Activated T-helper 1 cell treated with anti-CD3 and anti-CD28 coated beads, Interleukin-2, amount 50 U/mL, for 16 hours (primary cell): ENCODE measurements at places on chromosomes 7 and 10.

DNA sequence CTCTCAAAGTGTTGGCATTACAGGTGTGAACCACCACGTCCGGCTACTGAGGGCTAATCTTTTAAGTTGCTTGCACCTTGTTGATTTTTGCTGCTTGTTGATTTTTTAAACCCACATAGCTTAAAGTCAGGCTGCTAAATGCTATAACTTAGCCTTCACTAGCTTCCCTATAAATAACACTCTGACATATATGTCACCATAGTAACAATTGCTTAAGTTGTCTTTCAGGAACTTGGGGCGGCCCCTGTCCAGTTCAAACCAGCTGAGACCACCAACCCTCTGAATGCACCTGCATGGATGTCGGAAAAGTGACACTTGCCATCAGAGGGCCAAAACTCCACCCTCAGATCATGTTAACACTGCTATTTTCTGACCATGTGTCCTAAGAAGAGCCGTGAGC, 47.3 kb downstream of the ST8SIA6 start:
- DNase-seq: no peak

DNA sequence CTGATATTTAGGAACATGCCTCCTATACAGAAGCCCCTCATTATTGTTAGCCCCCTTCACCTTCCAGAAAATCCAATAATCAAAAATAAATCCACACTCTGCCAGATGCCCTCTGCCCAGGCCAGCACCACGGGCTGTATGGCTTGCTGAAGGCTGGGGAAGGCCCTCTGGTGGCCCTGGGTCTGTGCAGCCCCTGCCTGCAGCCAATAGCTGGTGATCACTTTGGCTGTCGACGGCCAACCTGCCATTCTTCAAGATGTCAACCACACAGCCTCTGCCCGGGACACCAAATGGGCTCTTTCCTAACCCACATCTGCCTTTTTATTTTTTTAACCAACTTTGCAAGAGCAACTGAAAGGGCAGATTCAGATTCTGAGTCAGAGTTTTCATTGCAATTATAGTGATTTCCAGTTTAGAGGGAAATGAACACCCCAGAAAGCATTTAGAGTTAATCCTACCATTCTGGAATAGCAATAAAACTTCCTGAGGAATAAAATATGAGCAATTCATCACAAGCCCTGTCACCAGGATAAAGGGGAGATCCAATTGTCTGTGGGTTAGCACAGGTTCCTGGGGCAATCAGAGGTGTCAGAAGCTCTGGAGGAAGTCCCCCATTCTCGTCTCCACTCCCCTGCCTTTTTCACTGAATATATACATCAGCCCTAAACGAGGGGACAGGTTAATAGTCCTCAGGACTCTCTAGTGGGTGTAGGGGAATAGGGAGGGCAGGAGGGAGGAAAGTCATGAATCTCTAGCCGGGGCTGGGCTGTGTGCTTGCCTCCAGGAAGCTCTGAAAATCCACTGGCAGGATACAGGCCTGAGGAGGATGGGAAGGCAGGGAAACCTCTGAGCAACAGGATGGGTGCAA, 211.3 kb downstream of the GRID1 start:
- DNase-seq: no peak

DNA sequence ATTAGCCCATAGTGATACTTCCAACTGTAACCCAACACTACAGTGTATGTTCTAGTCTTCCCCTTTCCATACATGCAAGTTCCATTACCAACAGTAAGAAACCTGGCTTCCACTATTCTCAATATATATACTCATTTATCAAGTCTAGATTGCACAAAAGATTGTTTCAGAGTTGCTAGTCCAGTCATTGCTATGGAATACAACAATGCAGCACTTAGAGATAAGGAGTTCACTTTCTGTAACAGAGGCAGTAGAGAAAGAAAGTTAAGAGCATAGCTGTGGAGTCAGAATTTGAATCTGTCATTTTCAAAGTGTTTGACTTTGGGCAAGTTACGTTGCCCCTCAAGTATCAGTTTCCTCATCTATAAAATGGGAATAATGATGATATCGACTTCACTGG, 90.1 kb downstream of the RTKN2 start:
- DNase-seq: no peak

DNA sequence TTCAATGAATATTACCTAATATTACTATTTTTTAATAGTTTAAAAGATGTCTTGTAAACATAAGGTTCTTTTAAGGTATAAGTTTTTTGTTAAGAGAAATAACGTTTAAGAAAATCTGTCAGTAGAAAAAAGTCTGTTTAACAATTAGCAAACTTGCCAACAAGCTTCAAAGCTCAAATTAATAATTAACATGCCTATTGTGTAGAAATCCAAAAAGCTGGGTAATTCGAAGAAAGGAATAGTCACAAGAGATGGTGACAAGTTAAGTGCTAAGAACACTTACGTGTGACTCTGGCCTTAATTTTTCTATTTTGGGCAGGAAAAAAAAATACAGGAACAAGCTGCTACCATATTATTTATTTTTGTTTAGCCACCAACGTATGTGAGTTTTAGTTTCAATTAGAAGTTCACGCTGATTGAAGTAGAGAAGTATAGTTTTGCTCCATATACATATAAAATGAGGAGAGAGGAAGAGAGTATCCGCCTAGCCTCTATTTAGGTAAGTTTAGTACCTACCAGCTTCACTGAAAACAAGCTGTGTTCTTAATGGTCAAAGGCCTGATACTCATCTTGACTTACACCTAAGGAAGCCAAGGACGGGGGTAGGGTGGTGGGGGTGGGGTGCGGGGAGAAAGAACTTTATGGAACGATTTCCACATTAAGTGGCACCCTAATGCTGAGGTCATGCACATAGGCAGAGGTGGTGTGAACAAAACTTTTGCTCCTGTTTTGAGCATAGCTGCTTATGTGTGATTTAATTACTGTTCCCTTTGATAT, 43.4 kb upstream of the AGBL3 start:
- DNase-seq: no peak

DNA sequence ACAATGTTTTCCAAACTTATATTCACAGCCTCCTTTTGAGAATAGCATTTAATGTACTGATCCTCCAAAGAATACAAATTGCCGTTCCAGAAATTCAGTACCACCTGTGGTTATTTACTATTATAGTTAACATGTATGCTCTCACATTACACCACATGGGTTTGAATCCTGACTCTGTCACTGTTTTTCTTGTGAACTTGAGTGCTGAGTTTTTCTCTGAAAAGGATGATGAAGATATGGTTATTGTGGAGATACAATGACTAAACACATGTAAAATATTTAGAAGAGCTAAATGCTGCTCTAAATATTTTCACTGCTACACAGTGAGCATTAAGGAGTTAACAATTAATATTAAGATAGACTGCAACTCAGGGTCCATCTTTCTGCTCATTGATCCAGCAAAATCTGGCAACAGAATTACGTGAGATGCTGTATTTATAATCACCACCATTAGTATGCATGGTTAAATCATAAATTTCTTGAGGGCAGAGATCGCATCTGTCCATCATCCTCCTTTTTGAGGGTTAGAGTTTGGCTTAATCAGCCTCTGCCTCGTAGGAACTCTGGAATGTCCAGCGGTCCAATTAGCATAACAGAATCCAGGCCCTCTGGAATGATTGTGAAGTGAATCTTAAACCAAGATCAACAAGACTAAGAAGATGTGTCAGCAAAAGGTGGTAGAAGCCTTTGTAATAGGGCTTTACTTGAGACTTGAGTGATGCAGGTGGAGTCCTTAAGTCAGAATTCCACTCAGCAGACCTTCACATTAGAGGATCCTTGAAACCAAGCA, 152.8 kb downstream of the MACC1 start:
- DNase-seq: no peak

- no peak for DNase-seq
Observed at GRCh38 chr10:129545261-129545660, 78.2 kb downstream of the MGMT start.

GRCh38 chr10:3869036-3869435, 84.0 kb upstream of the KLF6 start:
- no peak for DNase-seq

- no peak for DNase-seq
Observed at GRCh38 chr10:106185951-106186350, 978.6 kb downstream of the SORCS1 start.

DNA sequence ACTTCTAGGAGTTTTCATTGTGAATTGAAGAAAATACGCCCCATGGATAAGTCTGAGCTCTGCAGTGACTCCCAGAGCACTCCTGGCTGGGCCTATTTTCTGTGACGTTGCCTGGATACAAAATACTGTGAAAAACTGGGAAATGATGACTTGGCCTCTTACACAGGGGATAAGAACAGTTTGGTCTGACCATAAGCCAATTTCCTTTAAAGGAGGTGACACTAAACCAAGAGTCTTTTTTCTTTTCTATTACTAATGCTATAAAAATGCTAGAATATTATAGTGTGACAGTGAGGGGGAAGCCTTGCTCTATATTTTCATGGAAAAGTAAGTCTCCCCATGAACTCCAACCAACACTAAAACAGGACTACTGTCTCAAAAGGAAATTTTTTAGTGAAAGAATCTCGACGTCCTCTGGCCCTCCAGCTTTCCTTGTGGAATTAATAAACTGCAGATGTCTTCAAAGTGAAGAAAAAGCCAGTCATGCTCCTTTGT, 45.5 kb downstream of the MYOF start:
- no peak for DNase-seq

DNA sequence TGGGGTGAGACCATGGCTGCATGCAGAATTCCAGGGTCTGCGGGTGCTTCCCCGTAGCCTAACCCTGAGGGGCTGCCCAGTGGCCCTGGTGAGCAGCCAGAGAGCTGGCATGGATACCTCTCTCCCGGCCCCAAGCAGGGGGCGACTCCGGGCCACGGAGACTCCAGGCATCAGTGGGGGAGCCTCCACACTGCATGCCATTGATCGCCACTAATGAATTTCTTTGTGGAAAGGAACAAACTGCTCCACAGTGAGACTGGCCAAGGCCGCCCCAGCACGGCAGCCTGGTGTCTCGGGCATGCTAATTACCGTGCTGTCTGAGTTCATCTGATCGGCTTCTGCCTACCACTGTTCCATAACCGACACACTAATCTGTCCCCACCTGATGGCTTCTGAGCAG, 184.4 kb downstream of the GRID1 start:
- DNase-seq: no peak

- DNase-seq: no peak
Observed at GRCh38 chr10:22662733-22663330, 51.5 kb downstream of the PIP4K2A start.

DNA sequence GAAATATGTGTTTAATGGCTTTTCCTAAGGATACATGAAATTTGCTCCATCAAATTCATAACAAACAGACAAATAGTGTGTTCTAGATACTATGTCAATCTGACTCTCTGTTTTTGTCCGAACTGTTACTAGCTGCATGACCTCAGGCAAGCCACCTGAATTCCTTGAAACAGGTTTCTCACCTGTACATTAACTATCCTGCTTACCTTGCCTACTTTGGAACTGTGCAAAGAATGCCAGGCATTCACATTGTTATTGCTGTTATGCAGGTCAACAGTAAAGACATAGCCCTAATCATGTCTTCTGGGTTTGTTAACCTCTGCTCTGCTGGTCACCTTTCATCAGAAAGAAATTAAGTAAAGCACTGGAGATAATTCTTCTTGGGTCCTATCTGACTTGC, 1283.9 kb upstream of the CELF2 start:
- DNase-seq: no peak

GRCh38 chr7:786472-787255, 45.6 kb upstream of the SUN1 start:
- DNase-seq: peak; percentile 59

DNA sequence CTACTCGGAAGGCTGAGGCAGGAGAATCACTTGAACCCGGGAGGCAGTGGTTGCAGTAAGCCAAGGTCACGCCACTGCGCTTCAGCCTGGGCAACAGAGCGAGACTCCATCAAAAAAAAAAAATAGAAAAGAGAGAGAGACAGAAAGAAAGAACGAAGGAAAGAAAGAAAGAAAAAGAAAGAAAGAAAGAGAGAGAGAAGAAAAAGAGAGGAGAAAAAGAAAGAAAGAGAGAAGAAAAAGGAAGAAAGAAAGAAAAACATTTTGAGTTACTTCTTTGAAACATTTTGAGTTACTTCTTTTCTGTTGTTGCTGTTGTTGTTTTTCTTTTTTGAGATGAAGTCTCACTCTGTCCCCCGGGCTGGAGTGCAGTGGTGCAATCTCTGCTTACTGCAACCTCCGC, 2.4 kb upstream of the MKI67 start:
- no peak for DNase-seq

DNA sequence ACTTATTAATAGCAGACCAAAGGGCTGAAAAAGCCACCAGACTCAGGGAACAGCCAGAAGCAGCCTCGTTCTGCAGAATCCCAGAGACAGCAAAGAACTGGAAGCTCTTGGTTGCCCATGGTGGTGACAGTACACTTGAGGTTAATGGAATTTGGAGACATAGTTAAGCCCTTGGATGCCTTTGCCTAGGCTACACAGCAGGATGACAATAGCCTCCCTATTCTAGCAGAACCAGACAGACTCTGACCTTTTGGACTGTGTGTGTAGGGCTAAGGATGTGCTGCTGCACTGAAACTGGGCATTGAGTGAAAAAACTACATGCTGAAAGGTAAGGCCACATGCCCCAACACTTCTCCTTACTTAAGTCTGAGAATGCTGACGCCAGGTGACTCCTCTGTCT, 22.7 kb downstream of the OTUD1 start:
- no peak for DNase-seq

DNA sequence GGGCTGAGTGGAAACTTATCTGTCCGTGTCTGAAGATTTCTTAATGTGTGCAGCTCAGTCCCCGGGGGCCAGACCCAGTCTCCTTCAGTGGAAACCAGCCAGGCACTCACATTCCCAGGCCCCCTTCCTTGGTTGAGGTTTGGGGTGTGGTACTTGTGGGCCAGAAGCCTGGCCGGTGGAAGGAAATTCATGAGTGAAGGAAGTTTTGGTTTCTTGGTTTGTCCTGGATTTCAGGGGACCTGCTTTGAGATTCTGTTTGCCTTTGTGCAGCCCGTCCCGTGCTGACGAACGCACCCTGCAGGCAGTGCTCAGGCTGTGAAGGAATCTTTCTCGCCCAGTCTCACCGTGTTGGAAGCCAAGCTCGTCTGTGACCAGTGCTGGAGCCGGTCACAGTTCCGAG, 2.9 kb downstream of the INPP5A start:
- no peak for DNase-seq

GRCh38 chr7:90743626-90744025, 147.5 kb downstream of the CDK14 start:
- DNase-seq: no peak

GRCh38 chr10:6885284-6885683, 305.2 kb upstream of the PRKCQ start:
- DNase-seq: no peak
